A549 treated with dexamethasone at 1 μM for 4 hours (cell line): ENCODE measurements at places on chromosomes 7 and 10. TPM values are rescaled to one million over a fixed set of nuclear protein-coding genes. Genes with fewer than 3 reads are reported as not detected.

Gene CPXM2
- not detected in 5 replicates for total RNA-seq

Gene ATP6V0A4
- 0.20 to 0.27 TPM (median 0.27 TPM) in 5 replicates for total RNA-seq

Gene SPDYE5
- not detected in 5 replicates for total RNA-seq

Gene SPDYE16
- total RNA-seq = 0.04 TPM in 1 of 5 replicates, not detected in the others

Gene MBL2
- total RNA-seq = not detected in 5 replicates

Gene CXCL12
- 0.03 to 0.22 TPM (median 0.14 TPM) in 5 replicates for total RNA-seq

Gene CFAP46
- 1.0 to 1.8 TPM (median 1.5 TPM) in 5 replicates for total RNA-seq

Gene CLDN3
- 1.3 to 3.6 TPM (median 3.0 TPM) in 5 replicates for total RNA-seq

Gene CYP51A1
- 47.8 to 55.6 TPM (median 48.9 TPM) in 5 replicates for total RNA-seq

Gene PNLIPRP3
- 0.04 TPM in 2 of 5 replicates, not detected in the others for total RNA-seq

Gene DDX56
- 105 to 126 TPM (median 106 TPM) in 5 replicates for total RNA-seq

Gene EVX1
- total RNA-seq = 0.07 to 0.19 TPM (median 0.13 TPM) in 5 replicates

Gene CTNNA3
- not detected in 5 replicates for total RNA-seq

Gene SPOCK2
- 0.29 to 0.59 TPM (median 0.50 TPM) in 5 replicates for total RNA-seq

Gene AS3MT
- total RNA-seq = 2.6 to 4.1 TPM (median 3.4 TPM) in 5 replicates

Gene SORBS1
- 0.38 to 0.84 TPM (median 0.66 TPM) in 5 replicates for total RNA-seq

Gene MSMB
- 0.46 TPM in 1 of 5 replicates, not detected in the others for total RNA-seq

Gene MLLT10
- total RNA-seq = 24.0 to 38.5 TPM (median 33.2 TPM) in 5 replicates

Gene PIP4K2A
- total RNA-seq = 20.2 to 34.0 TPM (median 26.3 TPM) in 5 replicates

Gene ACSM6
- 0.06 TPM in 1 of 5 replicates, not detected in the others for total RNA-seq

Gene GHRHR
- 0.06 TPM in 1 of 5 replicates, not detected in the others for total RNA-seq

Gene HSPA12A
- total RNA-seq = 7.0 to 10.6 TPM (median 10.3 TPM) in 5 replicates

Gene IL15RA
- 1.7 to 2.8 TPM (median 2.2 TPM) in 5 replicates for total RNA-seq

Gene HTR5A
- total RNA-seq = not detected in 5 replicates

Gene FLNC
- 2.9 to 6.0 TPM (median 3.9 TPM) in 5 replicates for total RNA-seq

Gene CFTR
- total RNA-seq = 0.05 to 0.11 TPM in 2 of 5 replicates, not detected in the others

Gene HYAL4
- 0.04 TPM in 1 of 5 replicates, not detected in the others for total RNA-seq

Gene UBN2
- 2.2 to 4.1 TPM (median 3.9 TPM) in 5 replicates for total RNA-seq
